ENCODE measurements at places on chromosomes 11 and 22. TPM values are rescaled to one million over a fixed set of nuclear protein-coding genes. Genes with fewer than 3 reads are reported as not detected.

Gene RHOD
- total RNA-seq = 14.2 TPM

Gene ANKK1
- total RNA-seq = 0.09 TPM

Gene CCDC89
- 2.3 TPM for total RNA-seq

Gene SLC22A9
- total RNA-seq = not detected

Gene VPREB1
- total RNA-seq = 0.18 TPM

Gene DENND6B
- 2.0 TPM for total RNA-seq

All from muscle of leg (tissue), 16 donors.